CD4-positive, alpha-beta T cell treated with Interleukin-17A for 1 hour (primary cell): ENCODE measurements at places on chromosomes 5 and 9.

GRCh38 chr9:86639899-86640379, 285.7 kb upstream of the TUT7 start:
- no peak for DNase-seq

- DNase-seq = no peak
Observed at GRCh38 chr9:93065135-93065720, 6.7 kb downstream of the SUSD3 start.

GRCh38 chr5:113663879-113664541, 150.5 kb downstream of the YTHDC2 start:
- peak; percentile 21 for DNase-seq

DNA sequence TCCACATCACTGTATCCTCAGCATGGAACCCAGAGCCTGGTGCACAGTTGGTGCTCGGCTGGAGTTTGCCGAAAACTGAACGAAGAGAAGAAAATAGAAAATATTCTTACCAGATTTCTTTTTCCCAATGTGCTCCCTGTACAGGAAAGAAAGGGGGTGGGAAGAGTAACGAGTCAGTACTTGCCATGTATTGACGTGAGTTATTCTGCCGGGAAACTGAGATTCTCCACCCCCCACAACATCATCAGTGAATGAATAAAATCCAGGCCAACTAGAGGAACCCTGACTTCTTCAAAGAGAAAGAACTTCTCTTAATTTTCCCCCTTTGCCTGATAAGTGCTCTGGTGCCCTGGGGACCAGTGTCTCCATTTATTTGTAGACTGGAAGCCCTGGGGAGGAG, 80.6 kb downstream of the SH3PXD2B start:
- no peak for DNase-seq

GRCh38 chr5:116795189-116795588, 220.6 kb upstream of the SEMA6A start:
- no peak for DNase-seq

- DNase-seq = no peak
Observed at GRCh38 chr5:19903611-19904010, 84.4 kb downstream of the CDH18 start.

DNA sequence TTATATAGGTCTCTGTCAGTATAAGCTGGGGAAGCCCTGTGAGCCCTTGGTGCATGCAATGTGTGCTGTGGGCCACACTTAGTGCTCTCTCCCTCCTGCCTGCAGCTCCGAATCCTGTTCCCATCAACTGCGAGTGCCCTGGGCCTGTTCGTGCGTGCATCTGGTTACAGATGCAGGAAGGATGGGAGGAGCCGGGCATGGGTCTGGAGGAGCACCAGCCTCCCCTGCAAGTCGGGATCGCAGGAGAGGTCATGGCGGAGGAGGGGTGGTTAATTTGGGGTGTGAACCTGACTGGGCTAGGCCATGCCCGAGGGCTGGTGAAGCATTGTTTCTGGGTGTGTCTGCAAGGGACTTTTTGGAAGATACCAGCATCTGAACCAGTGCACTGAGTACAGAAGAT, 274.6 kb upstream of the IRX4 start:
- DNase-seq = no peak

- no peak for DNase-seq
Observed at GRCh38 chr5:123518111-123518510, 6.1 kb downstream of the CSNK1G3 start.

DNA sequence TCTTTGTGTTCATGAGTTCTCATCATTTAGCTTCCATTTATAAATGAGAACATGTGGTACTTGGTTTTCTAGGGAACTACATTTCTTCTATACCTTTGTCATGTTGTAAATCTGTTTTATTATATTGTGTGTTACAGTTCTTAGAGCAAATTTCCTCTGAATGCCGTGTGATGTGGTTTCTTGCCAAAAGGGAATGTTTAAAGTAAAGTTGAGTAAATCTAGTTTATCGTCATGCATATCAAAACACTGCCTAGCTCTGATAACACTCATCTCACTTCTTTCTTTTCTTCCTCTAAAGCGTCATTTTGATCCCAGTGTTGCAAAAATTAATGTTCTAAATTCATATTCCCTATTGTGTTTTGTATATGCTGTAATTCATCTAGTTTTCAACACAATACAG, 295.4 kb upstream of the HAPLN1 start:
- DNase-seq = no peak

GRCh38 chr9:24498632-24499031, 47.1 kb downstream of the IZUMO3 start:
- no peak for DNase-seq

GRCh38 chr9:77977210-77977611, 54.4 kb downstream of the GNAQ start:
- peak; percentile 67 for DNase-seq
